ENCODE measurements at places on chromosomes 2 and 18.
A peak's percentile ranks its signal among the peaks of the same experiment; 100 is the strongest.

- no peak for DNase-seq
Observed at GRCh38 chr2:179682756-179683155, 178.7 kb downstream of the ZNF385B start.

- DNase-seq: no peak
Observed at GRCh38 chr2:52084759-52085158, 1052.8 kb upstream of the NRXN1 start.

GRCh38 chr2:80199504-80199903, 105.0 kb downstream of the LRRTM1 start:
- no peak for DNase-seq

GRCh38 chr2:64540615-64541014, 16.5 kb downstream of the AFTPH start:
- no peak for DNase-seq

DNA sequence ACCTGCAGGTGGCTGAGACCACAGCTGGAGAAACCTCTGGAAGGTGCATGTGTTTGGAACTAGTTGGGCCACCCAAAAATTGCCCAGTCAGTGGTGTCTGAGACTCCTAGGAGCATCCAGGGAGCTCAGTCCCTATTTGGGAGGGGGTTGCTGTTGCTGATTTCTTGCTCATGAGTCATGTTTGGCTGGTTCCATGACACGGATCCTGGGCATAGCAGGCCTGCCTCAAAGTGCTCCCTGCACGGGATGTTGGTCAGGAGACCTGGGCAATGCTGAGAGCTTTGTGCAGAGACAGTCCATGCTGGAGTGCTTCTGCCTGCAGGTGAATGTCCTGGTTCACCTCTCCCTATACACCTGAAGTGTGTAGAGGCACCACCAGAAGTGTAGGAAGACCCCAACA, 194.2 kb downstream of the GLI2 start:
- no peak for DNase-seq

- DNase-seq: no peak
Observed at GRCh38 chr2:61785583-61785982, 68.3 kb downstream of the FAM161A start.

DNA sequence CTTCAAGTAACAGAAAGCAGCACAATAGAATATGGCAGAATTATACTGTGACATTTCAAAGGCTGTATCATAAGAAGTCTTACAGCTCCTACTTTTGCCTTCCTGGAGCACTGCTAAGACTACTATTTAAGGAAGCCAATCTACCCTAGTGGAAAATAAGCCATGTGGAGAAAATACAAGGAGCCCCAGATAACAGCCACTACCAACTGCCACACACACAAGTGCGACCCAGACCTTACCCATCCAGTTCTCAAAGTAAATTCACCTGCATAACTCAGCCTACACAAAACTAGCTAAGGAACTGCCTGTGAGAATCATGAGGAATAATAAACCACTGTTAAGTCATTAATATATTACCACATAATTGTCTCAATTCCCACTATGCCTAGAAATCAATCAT, 66.4 kb downstream of the USP34 start:
- no peak for DNase-seq

- no peak for DNase-seq
Observed at GRCh38 chr2:199503148-199503547, 45.4 kb upstream of the SATB2 start.

DNA sequence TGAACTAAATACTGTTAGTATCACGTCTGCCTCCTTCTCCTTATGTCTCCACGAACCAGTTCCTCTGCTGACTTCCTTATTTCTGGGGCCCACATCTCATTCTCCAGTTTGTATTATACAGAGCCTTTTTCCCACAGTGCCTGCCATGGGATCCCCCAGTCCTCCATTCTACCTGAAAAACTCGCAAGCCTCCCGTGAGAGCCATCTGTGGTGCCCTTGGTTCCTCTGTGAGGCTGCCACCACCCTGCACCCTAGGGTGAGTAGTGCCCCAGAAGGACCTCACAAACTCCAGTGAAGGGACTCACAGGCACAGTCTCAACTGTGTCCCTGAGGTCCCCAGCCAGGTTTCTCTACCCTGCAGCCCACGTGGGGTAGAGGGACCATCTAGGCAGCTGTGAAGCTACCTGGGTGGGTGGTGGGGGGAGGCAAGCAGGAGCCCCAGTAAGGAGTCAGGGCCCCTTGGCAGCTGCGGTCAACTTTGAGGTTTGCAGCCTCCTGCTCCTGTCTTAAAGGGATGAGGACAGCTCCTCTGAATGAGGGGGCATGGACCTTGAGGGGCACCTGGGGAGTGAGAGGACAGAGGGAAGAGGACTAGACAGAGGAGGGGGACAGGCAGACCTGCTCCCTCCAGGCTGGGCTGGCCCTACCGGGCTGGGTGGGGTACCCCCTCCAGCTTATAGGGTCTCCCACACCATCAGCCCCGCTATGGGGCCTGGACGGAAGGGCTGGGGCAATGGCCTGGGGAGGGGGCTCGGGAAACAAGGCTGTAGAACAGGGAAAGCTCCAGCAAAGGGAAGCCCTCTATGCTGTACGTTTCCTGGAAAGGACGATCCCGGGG, 1.0 kb downstream of the PSTPIP2 start:
- no peak for DNase-seq

GRCh38 chr2:107414376-107414775, 412.3 kb upstream of the RGPD4 start:
- no peak for DNase-seq

- peak; percentile 86 for DNase-seq
Observed at GRCh38 chr2:178450524-178450773, 526 bp downstream of the PRKRA start.

- peak; percentile 84 for DNase-seq
Observed at GRCh38 chr2:201984800-201985525, 48.7 kb upstream of the FZD7 start.

GRCh38 chr18:58257461-58257860, 213.4 kb downstream of the NEDD4L start:
- DNase-seq: no peak

DNA sequence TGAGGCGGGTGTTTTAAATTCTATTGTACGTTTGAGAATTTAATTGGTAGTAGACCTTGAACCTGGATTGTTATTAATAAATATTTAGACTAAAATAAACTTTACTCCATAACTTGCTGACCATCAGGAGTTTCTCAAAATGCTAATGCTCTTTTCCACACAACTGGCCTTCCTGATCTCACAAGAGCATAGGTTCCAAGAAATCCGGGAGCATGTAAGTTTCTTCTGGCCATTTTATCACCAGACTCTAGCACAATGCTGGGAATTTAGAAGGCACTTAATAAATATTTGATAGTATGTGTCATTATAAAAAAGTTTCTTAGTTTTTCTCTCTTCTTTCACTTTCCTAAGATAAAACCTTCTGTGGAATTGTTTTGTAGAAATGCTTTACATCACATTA, 2047.1 kb downstream of the SUCLG1 start:
- DNase-seq: no peak

DNA sequence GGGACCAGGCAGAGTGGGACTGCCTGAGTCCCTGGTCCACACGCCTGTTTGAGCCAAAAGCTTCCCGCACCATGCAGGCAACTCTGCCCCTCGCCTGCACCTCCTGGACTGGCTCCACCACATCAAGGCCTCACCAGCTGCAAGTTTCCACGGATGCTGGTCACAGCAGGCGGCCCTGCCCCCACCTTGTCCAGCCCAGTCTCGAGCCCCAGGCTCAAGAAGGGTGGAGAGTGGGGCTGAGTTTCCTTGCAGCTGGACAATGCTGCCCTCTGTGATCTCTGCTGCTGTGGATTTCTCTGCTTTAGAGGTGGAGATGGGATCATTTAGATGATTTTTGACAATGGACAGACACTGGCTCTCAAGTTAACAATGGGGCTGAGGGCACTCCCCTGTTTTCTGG, 74.9 kb downstream of the MTCL1 start:
- DNase-seq: no peak

DNA sequence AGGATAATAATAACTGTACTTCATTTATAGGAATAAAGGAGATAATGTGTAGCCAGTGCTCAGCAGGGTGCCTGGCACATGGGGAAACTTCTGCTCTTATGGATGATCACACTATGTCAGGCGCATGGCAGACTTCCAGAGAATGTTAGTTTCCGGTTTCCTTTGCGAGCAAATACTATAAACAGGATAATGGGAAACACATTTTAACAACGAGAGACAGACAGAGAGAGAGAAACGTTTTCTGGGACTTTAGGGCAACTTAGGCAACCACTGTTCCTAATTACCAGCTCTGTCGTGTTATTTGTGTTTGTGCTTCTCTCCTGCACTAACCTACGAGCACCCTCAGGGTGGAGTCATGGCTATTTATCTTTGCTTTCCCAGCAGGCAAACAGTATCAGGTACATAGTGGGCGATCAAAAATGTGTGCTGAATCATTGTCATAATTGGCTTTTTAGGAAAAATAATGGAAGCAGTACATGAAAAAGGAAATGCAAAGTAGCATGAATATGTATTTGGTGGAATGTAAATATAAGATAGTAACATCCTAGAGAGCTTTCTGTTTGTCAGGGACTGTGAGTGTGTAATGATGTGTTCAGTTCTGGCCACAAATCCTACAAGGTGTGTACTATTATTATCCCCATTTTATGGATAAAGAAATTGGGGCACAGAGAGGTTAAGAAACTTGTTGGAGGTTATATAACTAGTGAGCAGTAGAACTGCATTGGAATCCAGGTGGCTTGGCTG, 36.8 kb upstream of the IGFBP2 start:
- DNase-seq: no peak

DNA sequence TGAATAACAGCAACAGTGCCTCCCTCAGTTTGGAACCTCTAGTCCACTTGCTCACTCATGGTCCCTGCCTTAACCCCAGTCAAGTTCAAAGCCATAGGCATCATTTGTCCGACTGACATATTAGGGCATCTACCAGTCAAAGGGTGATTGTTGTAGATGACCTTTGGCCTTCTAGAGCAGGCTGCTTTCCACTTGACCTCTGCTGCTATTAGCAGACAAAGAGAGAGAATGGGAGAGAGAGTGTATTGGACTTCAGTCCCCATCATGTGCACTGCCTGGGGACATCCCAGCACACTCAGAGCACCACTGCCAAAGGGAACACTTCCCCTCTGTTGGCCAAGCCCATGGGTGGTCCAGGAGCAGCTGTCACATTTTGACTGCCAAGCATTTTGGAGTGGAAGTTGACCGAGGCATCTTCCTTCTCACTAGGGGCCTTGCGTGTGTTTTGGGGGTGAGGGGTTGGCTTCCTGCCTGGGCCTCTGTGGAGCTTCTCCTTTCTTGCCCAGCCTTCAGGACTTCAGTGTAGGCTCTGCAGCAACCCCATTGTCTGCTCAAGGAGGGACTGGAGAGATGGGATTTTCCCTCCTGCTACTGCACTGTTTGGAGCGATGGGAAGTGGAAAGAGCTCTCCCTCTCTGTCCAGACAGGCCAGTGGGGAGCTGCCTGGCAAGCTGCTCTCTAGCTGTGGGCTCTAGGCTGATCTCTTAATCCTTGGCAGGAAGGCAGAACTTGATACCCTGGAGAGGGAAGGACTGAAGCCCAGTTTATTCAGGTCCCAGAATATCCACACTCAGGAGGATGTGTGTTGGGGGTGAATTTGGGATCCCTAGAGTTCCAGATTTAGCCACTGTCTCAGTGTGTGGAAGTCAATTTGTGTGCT, 68.1 kb downstream of the TMEM247 start:
- DNase-seq: no peak

DNA sequence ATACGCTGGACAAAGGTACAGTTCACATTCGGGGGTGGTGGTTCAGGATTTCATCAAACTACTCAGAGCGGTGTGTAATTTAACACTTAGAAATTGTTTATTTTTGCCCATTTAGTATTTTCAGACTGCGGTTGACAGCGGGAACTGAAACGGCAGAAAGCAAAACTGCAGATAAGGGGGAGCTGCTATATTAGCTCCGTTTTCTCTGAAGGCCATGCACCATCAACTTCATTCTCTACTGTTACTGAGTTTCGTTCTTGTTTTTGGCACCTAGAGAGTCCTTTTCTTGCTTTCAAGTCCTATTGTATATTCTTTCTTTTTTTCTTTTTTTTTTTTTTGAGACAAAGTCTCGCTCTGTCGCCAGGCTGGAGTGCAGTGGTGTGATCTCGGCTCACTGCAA, 121.5 kb upstream of the SP3 start:
- no peak for DNase-seq

DNA sequence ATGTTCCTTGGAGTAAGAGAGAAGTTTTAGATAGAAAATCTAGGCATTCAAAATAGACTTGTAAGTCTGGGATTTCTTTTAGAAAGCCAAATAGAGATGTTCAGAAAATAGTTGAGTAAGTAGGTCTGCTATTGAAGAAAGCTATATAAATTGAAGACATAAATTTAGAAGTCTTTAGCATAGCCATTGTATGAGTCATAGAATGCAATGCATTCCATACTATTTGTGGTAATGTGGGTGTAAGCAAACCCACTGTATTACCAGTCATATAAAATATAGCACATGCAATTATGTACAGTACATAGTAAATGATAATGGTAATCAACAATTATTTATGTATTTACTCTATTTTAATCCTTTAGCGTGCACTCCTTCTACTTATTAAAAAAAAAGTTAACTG, 14.1 kb downstream of the MC4R start:
- DNase-seq: no peak

DNA sequence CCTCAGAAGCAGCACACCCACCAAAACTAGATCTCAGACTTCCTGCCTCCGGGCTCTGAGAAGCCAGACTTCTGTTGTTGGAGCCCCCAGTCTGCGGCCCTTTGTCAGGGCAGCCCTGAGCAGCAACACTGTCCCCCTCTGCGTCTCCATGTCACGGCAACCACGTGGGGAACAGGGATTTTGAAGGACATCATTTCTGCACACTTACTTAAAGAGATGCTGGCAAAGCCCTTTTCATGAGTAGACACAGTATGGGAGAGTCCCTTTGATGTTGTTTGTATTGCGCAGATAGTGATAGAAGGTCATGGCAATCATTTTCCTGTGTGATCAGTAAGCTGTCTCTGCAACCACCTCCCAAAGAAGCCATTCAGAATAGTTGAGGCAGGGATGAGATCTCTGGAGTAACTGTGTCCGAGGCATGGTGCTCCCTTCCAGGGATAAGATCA, 69.1 kb upstream of the ID2 start:
- no peak for DNase-seq

DNA sequence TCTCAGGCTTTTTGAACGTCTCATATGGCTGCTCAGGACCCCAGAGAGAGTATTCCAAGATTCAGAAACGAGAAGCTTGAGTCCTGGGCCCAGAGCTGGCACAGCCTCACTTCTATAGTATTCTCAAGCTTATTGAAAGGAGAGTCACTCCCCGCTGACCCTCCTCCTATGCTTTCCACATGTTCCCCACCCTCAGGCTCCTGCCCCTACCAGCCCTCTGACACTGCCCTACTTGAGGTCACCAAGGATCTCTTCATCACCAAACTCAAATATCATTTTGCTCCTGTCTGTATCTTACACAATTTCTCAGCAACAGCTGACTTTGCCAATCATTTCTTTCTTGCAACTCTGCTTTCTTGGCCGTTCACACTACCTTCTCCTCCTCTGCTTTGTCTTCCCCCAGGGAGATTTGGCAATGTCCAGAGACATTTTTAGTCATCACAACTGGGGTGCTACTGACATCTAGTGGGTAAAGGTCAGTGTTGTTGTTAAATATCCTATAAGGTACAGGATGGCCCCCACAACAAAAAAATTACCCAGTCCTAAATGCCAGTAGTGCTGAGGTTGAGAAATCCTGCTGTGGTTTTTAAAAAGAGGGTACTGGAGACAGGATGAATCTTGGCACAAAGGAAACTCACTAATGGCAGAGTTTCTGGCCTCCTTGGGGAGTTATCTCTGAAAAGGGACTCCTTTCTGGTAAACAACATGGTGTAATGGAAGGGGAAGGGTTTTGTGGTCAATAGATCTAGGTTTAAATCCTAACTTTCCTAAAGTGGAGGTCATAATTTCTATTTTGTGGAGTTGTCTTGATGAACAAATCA, 26.9 kb upstream of the INSIG2 start:
- DNase-seq: no peak

All from suprapubic skin (tissue), 4 donors.